Breast epithelium (tissue), 4 donors: ENCODE measurements at places on chromosomes 1 and 21. TPM values are rescaled to one million over a fixed set of nuclear protein-coding genes. Genes with fewer than 3 reads are reported as not detected.

- no peak for DNase-seq
Observed at GRCh38 chr1:18116777-18117176, 9.2 kb downstream of the IGSF21 start.

GRCh38 chr1:174194461-174194860 lies 35.1 kb downstream of the RABGAP1L start:
- DNase-seq: no peak

DNA sequence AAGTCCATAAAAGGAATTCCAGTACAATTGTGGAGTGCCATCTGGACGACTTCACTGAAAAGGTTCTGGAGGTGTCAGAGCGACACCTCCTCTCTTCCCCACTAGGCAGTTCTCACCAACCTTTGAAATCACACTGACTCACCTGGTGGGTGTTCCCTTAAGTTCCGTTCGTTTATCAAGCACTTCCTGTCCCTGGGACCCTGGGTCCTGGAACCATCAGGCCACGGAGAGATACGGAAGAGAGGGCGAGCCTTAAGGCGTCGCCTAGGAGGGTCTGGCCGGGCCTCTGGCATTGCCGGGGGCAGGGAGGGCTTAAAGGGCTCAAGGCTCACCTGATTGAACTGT lies 317 bp downstream of the SPAG17 start:
- DNase-seq: no peak

Gene EXO1
- total RNA-seq: not detected

Gene RGS4
- 2.0 TPM for total RNA-seq
